Tongue (tissue), 3 donors: ENCODE measurements at places on chromosomes 4 and X. TPM values are rescaled to one million over a fixed set of nuclear protein-coding genes. Genes with fewer than 3 reads are reported as not detected.

- DNase-seq: peak; percentile 70
These were observed 245.2 kb downstream of the SPATA18 start for GRCh38 chr4:52296341-52296740.

DNA sequence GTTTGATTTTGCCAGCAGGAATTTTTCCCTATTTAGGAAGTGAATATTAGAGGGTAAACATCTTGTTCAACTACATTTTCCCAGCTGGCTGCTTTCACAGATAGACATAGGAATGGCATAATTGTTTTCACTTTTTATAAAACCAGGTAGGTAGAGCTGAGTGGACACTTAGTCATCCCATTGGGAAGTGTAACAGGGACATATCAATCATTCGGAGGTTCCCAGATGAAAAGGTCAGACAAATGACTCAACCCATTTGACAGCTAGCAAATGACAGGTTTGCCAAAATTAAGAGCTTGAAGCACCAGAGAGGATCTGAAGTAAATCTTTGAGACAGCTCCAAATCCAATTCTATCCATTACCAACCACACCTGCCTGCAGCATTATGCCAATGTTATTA, 205.3 kb downstream of the SLC39A8 start:
- no peak for DNase-seq

Gene PAGE4
- total RNA-seq: not detected

Gene CXCL11
- total RNA-seq: not detected
